ENCODE measurements at places on chromosomes 6 and 20.

DNA sequence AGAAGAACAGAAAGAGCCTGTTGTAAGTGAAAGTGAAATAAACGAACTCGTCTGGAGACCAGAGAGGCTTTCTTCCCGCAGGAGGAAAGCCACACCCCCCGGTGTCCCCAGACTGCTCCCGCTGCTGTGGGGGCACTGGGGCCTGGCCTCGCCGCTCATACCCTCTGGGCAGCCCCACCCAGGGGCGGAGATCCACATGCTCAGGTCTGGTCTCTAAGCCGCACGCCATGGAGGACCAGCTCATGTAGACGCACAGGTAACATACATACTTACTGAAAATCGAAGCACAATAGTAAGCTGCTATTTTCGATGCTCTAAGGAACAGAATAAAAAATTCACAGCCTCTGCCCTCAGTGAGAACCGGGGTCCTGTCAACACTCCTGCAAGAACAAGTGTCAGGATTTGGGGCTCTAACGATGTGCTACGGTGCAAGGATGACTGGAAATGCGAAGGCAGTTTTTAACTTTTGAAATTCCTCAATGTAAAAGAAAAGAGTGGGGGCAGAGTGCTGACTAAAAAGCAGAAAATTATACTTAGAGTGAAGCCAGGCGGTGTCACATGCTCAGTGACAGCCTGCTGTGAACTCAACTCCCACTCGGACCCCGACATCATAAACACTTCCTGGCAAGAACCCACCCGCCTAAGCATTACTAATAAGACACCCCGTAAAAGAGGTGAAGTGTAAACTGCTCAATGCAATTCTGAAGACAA, 110.5 kb downstream of the IRF4 start:
- no peak for DNase-seq

DNA sequence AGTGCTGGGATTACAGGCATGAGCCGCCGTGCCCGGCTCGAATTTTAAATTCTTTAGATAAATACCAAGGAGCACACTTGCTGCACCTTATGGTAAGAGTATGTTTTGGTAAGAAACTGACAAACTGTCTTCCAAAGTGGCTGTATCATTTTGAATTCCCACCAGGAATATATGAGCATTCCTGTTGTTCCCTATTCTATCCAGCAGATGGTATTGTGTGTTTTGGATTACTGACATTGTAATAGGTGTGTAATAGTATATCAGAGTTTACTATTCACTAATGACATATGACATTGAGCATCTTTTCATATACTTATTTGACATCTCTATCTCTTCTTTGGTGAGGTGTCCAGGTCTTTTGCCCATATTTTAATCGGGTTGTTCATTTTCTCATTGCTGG, 40.5 kb downstream of the TGM6 start:
- DNase-seq = no peak

DNA sequence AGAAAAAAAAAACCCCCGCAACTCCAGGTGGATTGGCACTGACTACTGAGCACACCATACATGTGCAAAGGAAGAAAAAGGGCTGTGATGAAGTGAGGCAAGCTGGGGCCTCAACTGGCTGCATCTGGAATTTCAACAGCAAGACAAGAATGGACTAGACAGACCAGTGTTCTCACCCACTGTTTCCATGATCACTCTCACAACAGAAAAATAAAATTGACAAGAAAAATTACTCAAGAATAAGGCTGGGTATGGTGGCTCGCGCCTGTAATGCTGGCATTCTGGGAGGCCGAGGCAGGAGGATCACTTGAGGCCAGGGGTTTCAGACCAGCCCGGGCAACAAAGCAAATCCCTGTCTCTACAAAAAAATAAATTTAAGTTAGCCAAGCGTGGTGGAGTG, 18.8 kb downstream of the ZNF217 start:
- no peak for DNase-seq

DNA sequence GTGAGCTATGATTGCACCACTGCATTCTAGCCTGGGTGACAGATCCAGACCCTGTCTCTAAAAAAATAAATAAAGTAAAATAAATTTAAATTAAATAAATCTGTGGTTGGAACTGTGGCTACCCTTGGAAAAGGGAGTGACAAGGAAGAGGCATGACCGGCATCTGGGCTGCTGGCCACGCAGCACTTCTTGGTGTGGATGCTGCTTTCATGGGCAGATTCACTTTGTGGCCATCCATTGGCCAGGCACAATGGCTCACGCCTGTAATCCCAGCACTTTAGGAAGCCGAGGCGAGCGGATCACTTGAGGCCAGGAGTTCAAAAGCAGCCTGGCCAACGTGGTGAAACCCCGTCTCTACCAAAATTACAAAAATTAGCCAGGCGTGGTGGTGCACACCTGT, 16.1 kb downstream of the EBF4 start:
- DNase-seq = no peak

- DNase-seq = no peak
Observed at GRCh38 chr20:17943343-17943742, 25.3 kb downstream of the SNX5 start.

DNA sequence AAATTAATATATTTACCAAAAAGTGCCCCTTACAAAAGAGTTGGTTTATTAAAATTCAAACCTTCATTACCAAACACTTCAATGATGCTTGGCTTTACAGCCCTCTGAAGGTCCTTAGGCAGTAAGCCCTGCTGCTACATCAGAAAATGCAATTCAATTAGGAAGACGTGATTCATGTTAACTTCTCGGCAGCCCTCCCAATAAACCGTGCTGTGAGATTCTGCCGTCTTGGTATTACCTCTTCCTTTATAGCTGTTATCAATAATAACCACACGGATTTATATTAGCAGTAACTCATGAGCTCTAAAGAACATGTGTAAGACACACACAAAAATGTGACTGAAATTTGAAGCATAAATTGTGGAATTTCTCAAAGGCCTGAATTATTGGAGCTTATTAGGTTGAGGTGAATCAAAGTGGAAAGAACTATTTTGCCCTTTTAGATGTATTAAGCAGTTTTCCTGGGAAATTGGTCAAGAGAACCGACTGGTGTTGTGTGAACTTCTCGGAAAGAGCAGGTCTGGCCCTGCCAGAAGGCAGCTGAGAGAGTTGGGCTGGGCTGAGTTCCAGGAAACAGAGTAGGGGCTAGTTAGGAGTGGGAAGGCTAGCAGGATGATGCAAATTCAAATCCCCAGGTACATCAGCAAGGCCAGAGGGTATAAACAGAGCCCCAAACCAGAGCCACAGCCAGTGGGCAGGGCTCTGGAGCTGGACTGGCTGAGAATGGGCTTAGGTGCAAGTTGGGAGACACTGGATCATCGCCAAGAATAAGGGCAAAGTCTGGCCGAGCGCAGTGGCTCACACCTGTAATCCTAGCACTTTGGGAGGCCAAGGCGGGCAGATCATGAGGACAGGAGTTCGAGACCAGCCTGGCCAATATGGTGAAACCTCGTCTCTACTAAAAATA, 33.1 kb downstream of the FGD2 start:
- no peak for DNase-seq

DNA sequence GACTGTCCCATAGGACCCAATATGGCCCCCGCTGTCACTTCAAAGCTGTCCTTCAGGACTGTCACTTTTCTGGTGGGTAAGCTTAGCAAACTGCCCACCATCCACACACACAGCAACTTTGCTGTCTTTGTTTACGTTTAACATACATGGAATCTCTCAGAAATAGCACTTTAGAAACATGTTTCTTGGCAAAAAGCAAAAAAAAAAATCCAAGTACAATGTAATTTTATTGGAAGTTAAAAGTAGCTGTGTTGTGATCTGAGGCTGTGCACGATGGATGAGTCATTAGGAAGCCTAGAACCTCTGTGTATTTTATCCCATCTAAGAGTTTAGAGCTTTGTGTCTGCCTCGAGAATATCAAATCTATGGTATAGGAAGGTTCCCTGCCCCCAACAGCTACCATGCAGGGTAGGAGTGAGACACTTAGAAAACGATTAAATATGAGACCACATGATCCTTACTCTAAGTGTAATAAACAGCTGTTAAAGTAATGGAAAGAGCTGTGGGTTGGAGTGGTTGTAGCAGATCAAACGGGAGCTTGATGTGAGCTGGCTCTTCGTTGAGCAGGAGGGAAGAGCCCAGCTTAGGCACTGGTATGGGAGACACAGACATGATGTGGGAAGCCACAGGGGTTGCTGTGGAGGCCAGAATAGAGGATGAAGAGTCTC, 119.5 kb downstream of the PLEKHG1 start:
- DNase-seq = no peak

GRCh38 chr20:11797156-11797555, 120.5 kb upstream of the BTBD3 start:
- no peak for DNase-seq

DNA sequence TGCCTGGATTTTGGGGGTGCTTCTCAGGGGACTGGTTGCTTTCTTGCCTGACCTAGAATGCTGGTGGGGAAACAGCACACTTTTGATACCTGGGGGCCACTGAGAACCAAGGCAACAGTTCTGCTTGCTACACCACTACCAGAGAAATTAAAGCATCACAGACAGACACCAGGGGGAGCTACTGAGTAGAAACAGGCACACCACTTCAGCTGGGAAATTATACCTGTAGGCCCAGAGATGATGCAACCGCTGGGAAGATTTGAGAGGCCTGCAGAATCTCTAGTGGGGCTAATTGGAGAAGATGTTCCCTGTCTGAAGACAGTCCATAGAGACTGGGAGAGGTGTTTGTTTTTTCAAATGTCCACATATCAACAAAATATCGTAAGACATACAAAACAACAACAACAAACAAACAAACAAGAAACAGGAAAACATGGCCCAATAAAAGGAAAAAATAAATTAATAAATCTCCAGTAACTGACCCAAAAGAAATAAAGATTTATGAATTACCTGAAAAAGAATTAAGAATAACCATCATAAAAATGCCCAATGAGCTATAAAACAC, 129.4 kb upstream of the RIN2 start:
- DNase-seq = no peak

- DNase-seq = no peak
Observed at GRCh38 chr20:48827855-48828733, at the start of gene PREX1. PREX1 (minus strand) TSS chr20:48827999; CDS start chr20:48827860, 139 bp downstream.

DNA sequence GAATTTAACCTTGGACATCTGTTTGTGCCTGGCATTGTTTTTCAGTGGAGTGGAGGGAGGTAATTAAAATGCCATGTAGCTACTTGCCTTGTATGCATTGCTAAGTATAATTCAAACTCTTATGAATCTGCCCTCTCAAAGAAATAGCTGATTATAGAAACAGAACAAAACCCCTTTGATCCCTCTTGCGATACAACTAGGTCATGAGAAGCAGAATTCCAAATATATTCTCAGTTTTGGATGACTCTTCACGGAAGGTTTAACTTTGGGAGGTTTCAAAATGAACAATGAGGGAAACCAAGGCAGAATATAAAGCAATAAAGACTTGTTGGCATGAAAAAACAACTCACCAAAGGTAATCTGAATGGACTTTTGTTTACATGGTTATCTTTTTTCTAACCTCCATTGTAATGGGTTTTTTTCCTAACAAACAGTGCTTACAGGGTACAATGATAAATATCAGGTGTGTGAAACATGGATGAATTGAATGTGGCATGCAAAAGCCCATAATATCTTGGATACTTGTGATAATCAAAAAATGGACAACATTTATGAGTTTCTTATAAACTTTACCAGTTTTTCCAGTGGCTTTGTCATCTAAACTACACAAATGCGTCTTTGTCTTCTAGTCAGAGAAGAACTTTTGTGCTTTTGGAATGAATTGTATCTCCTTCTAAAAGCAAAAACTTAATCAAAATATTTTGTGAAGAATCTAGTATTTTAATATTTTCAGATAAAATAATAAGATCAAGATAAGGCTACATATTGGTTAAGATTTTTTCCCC, 15.7 kb upstream of the HEY2 start:
- DNase-seq = no peak

DNA sequence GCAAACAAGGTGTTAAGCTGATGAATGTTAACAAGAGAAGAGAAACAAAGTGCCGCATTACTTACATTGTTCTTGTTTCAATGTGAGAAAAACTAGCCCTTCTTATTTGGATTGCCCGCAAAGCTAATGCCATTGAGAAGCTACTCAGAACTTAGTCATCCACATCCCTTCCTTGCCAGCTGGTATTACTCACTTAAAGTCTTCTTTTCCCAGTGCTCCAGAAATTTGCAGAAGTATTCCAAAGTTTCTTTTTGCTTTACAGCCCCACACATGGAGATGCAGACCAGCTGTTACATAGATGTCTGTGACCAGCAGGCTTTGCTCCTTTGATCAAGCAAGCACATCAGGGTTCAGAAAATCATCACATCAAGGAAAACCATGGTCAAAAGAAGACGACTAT, 529.0 kb downstream of the TBC1D32 start:
- no peak for DNase-seq

GRCh38 chr20:56940466-56940865, 311.4 kb downstream of the TFAP2C start:
- DNase-seq = peak; percentile 76

DNA sequence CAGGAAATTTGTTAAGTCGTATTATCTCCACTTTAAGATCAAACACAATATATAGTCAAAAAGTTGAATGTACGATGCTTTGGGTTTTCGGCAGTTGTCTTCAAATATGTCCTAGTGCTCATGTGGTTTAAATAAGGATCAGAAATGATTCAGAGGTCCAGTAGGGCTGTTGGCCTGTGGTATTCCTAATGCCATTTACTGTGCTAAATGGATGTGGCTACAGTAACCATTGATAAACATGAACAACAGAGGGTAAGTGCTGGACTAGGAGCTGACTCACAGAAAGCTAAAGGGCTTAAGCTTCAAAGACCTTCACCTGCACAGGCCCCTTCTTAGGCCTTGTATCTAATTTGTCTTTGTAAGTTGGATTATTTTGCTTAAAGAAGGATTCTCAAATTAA, 80.5 kb upstream of the TPD52L1 start:
- DNase-seq = no peak

DNA sequence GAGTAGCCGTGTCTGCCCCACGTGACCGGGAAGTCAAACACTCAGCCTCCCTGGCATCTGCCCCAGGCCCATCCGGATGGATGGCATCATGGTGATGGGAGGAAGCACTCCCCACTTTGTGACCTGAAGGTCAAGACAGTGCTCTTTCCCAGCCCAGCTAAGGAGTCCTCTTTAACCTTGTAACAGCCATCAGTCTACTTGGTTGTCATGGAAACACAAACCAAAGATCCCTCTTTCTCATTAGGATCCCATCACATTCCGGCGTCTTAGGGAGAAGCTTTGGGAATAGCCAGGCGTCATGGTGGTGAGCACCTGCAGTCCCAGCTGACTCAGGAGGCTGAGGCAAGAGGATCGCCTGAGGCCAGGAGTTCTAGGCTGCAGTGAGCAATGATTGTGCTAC, 90.9 kb upstream of the FOXC1 start:
- DNase-seq = no peak

- DNase-seq = no peak
Observed at GRCh38 chr6:134584847-134585516, 267.1 kb upstream of the SGK1 start.

- DNase-seq = no peak
Observed at GRCh38 chr6:43120944-43121913, 45.1 kb downstream of the PTK7 start.

DNA sequence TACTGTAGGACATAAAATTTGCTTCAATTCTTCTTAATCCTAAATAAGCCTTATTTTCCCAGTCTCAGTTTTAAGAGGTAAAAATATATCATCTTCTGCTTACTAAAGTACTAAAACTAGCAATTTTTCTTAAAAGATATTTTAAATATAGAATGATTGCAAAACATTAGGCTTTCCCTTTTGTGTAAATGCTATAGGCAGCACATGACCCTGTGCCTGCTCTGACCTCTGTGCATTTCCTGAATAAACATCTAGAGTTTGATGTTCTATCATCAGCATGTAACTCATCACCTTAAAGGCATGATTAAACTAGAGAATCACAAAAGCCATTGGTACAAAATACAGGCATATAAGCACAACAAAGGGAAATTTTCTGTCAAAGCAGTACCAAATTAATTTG, 422.7 kb downstream of the TFAP2B start:
- no peak for DNase-seq

GRCh38 chr6:80174900-80175572, 68.6 kb downstream of the BCKDHB start:
- no peak for DNase-seq

Data from cerebellar nuclear complex (tissue), 1 donor.